ENCODE measurements at places on chromosomes 6 and 20.

GRCh38 chr20:63658749-63659187 lies 656 bp downstream of the RTEL1 start:
- no peak for DNase-seq

DNA sequence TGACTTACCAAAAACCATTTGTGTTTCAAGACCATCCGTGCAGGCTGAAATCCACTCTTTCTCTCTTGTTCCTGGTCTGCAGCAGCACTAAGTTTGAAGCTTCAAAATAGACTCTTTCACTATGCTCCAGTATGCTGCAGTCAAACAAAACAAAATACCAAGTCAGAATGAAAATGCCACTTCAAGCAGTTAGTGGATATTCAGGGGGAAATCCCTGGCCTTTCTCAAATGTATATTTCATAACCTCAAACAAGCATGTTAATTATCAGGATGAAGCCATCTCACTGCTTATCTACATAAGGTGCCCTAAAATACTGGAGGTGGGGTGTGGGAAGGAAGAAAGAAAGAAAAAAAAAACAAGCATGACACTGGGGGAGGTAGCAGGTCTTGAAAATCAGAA lies 103.5 kb downstream of the ATXN1 start:
- DNase-seq, result no peak

DNA sequence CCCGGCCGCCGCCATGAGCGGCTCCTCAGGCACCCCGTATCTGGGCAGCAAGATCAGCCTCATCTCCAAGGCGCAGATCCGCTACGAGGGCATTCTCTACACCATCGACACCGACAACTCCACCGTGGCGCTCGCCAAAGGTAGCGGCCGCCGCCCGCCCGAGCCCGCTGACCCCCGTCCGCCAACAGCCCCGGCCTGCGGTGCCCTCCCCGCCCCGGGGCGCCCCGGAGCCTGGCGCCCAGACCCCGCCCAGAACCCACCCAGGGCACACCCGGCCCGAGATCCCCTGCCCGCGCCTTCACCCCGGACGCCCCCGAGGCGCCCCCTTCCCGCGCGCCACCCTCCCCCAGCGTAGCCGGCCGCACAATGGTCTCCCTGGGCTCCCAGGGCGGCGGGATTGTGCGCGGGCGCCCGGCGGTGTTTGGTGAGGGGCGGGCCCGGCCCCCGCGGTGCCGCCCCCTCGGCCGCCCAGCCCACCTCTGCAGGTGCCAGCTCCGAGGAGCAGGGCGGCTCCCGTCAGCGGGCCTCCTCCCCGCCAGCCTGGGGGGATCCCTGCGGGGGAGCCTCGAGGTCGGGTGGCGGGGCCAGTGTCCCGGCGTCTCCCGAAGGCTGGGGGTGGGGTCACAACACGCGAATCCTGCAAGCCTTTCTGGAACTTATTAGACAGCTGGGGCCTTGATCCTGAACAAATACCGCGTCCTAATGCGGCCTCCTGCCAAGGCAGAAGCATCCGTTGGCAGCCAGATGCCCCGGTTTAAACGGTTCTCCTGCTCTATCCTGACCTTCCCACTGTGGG lies 577 bp downstream of the LSM14B start:
- DNase-seq, result no peak

DNA sequence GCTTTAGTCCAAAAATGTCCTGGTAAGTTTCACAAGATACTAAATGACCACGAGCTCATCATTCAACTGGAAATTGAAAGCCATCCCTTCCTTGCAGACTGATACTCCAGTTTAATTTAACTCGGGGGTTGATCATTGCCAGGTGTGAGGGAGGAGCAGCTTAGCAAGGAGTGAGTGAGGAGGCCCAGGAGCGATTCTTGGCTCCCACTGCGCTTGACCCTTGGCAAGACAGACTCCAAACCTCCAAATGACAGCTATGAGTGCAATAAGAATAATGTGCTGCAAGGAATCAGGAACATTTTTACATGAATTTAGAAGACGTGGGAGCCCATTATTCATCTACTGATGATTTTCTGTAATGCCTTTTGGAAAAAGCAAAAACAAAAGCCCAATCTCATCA lies 64.9 kb downstream of the LAMA4 start:
- DNase-seq, result no peak

DNA sequence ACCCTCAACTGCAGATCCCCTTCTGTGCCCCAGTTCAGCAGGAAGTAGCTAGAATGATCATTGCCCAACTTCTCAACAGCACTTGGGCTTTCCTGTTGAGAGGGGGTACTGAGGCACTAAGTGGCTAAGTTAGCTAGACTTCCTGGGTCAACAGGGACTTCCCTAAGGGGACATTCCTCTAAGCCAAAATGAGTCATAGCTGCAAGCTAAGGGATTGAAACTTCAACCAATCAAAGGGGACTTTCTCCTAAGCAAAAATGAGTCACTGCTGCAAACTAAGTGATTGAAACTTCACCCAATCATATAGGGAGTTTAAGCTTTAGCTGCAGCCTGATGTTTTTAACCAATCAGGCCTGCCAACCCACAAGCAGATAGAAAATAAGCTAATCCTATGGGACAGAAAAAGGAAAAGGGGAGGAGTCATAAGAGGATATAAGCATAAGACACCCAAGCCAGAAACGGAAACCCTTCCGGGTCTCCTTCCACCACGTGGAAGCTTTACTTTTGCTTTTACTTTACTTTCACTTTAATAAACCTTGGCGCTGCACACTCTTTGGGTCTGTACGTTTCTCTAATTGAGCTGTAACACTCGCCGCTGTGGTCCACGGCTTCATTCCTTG lies 659.0 kb upstream of the HS3ST5 start:
- no peak for DNase-seq

DNA sequence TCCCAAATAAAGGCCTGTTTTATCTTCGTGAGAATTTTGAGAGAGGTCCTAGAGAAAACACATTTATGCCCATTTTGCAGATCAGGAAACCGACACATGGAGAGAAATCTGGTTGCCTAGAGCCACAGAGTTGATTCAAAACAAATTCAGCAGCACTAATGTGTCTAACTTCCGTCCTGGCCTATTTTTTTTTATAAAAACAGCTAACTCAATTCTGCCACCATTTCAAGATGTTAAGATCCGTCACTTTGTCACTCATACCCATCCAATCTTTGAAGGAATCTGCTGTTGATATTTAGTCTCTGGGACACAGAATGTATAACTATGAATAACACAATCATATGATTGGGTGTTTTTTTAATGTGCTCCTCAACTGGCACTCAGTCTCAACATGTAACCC lies 611.1 kb upstream of the ARID1B start:
- DNase-seq, result no peak

DNA sequence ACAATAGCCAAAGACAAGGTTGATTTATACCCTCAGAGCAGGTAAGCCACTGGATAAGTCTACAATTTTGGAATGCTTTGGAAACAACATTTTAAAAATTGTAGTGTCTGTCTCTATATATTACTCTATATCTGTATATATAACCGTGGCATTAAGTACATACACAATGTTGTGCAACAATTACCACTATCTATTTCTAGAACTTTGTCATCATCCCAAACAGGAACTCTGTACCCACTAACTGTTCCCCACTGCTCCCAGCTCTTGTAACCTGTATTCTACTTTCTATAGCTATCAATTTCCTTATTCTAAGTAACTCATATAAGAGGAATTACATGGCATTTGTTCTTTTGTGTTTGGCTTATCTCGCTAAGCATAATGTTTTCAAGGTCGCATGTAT lies 78.2 kb upstream of the ASCC3 start:
- DNase-seq, result no peak

- no peak for DNase-seq
Measured at GRCh38 chr20:63442100-63442493, 30.4 kb downstream of the KCNQ2 start.

DNA sequence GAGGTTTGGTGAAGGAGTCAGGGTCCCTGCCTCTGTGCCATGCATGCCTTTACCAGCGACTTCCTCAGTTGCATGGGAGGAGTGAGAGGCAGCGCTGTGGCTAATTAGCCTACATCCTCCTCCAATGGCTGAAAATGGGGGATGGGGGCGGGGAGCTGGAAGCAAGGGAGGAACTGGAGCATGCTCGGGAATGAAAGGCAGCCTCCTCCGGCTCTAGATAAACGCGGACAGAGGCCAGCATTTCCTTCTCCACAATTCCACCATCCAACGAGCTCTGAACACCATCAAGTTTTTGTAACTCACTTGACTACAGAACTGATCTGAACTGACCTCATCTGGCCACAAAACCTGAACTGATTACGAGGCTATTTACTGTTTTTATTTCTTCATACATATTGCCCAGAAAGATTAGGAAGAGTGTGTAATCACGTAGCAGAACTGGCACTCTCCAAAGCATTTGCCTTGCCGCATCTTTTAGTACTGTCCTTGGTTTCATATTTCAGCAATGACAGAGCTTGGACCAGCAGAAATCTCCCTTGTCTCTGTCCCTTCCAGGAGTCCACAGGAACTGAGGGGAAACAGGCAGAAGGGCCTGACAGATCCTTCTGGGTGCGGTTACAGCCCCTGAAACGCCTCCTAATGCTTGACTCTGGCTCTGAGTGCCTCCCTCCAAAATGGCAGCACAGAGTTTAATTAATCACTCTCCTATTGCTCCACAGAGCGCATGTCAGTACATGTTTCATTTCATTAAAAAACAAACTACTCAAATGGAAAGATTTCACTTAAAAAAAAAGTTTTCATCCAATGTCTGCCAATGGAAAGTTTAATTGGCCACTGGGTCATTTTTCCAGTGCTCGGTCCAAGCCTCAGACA lies 58.2 kb upstream of the TRAF3IP2 start:
- no peak for DNase-seq

DNA sequence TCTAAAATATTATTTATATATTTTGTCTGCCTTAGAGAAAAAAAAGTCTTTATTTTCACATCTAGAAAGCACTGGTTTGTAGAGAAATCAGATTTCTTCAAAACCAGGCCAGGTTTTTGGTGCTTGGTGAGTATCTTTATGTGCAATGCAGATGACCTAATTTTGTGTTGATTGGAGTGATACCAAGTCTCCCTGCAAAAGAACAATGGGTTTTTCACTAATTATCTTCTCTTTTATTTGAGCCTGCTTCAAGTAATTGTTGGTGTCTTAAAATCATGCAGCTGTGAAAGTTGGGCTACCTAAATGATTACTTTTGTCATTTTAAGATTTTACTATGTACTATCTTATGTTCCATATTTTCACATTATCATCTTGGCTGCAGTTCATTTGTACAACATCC lies 874.7 kb downstream of the TFAP2A start:
- no peak for DNase-seq

DNA sequence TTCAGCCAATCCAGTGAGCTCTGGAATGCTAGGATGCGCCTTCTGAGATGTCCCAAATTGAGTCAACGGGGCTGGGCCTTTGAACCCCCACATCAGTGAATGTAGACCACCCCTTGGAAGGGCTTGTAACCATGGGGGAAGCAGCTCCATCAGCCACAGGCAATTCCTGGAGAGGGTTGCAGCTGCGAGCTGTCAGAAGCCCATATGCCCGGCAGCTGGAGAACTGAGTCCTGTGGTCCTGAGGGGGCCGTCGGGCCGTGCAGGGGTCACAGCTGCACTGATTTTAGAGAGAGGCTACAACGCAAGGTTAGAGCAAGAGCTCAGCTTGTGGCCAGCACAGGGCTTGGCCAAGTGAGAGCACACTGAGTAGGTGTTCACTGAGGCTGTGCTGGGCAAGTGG lies 121.3 kb downstream of the TOX2 start:
- no peak for DNase-seq

GRCh38 chr6:17865798-17866725 lies 121.4 kb downstream of the KIF13A start:
- DNase-seq, result peak; percentile 99

DNA sequence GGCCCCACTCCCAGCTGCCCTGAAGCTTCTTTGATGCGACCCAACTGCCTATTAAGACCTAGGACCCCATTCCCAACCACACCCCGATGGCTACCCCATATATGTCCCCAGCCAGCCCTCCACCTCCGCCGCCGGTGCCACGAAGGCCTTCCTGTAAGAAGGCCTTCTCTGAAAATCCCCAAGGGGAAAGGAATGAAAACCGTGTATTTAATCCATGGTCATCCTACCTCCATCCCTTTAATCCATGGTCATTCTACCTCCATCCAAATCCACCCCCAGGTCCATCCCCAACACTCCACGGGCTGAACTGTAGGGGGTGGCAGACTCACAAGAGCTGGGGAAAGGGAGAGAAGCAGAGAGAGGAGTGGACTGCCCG lies 545 bp upstream of the VSX1 start:
- DNase-seq, result no peak

- no peak for DNase-seq
Measured at GRCh38 chr6:52532457-52532856, 44.4 kb downstream of the TRAM2 start.

- DNase-seq, result no peak
Measured at GRCh38 chr6:33623895-33624381, 2.8 kb downstream of the ITPR3 start.

DNA sequence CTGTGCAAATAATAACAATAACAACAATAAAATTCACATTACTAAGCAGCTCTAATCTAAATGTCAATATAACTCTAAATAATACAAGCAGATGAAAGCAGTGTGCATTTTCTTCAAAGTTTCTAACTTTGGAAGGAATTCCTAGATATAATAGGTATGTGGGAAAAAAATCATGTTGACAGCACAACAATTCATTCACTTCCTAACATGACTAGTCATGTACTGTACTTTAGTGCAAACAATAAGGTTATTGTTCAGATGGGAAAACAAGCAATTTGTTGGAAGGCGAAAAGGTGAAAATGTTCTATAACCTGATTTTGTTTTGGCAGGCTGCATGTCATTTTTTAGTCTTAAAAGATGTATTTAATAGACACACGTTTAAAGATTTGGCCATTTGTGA lies 484.3 kb upstream of the JAG1 start:
- no peak for DNase-seq

DNA sequence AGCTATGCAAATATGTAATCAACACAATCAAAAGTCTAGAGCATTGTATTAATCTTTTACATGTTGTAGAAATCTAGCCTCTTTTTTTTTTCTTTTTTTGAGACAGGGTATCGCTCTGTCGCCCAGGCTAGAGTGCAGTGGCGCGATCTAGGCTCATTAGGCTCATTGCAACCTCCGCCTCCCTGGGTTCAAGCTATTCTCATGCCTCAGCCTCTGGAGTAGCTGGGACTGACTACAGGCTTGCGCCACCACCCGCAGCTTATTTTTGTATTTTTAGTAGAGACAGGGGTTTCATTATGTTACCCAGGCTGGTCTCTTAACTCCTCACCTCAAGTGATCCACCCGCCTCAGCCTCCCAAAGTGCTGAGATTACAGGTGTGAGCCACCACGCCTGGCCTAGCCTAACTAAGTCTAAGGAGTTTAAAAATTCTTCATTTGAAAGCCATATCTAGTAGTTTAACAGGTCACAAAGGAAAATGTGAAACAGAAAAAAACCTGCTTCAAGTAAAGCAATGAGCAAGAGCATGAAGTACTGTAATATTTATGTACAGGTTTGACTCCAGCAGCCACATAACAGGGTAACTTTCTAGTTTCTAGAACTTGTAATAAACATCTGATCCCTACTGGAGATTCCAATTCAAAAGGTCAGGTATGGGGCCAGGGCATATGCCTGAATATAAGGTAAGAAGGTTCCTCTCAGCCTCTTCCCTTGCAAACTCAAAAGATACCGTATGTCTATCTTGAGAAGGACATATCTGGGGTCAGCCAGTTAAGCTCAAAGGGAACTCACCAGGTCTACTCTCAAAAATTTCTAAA lies 4.4 kb downstream of the CPNE1 start:
- no peak for DNase-seq

GRCh38 chr6:15956205-15957106 lies 172.4 kb upstream of the MYLIP start:
- DNase-seq, result no peak
